ENCODE measurements at places on chromosomes 1 and 21.

- no peak for DNase-seq
These were observed 1290.7 kb upstream of the ADGRL2 start for GRCh38 chr1:80509965-80510522.

- DNase-seq = no peak
These were observed 714 bp downstream of the PYCR2 start for GRCh38 chr1:225923381-225923691.

DNA sequence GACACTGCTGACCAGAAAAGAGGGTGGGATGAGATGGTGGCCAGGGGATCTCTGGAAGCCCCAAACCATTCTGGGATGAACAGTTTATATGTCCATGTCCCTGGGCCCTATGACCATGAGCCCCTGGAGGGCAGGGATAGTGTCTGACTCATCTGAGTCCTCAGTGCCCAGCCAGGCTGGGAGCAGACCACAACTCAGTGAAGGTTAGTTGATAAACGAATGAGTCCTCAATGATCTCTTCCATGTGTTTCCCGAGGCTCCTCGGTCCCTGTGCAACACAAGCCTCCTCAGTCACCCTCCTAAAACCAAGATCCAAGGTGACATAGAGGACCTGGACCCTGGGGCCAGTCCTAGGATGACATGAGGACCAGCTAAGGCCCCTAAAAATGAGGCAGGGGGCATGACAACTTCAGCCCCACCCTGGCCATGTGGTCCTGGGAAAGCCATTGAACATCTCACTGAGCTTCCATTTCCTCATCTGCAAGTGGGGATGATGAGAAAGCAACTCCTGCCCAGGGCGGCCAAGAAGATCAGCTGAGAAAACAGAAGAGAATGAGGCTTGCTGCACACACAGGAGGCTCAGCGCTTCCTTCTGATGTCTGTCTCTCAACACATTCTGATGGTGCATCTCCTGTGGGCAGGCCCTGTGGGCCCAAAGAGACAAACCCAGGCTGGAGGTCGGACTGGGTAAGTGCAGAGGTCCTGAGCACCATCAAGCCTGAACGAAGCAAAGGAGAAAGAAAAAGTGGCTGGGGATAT, 86.3 kb downstream of the GLIS1 start:
- DNase-seq = no peak

DNA sequence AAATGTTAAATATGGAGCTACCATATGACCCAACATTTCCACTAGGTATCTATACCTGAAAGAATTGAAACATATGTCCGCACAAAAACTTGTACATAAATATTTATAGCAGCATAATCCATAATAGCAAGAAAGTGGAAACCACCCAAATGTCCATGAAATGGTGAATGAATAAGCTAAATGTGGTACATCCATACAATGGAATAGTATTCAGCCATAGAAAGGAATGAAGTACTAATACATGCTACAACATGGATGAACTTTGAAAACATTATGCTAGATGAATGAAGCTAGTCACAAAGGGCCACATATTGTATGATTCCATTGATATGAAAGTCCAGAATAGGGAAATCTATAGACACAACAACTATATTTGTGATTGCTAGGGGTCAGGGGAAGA, 20.0 kb upstream of the BLACAT1 start:
- DNase-seq = no peak

GRCh38 chr1:52153010-52153409, 11.1 kb downstream of the ZFYVE9 start:
- DNase-seq = no peak

GRCh38 chr21:42646836-42647235, 6.6 kb upstream of the PDE9A start:
- no peak for DNase-seq

DNA sequence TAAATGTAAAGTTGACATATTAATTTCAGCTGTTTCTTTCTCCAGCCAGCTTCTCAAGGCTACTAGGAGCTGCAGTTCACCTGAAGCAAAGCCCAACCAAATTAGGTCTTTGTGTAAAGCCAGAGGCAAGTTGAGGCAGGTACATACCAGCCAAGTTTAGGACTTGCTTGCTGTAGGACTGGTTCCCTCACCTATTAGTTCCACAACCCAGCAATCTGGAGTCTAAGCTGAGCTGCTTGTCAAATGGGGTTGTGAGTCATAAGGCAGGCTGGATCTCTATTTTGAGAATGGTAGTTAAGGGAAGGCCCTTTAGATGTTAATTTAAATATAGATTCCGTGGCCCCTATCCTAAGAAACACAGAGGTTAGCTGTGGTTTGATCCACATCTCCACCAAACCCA, 7.6 kb upstream of the FLG2 start:
- no peak for DNase-seq

DNA sequence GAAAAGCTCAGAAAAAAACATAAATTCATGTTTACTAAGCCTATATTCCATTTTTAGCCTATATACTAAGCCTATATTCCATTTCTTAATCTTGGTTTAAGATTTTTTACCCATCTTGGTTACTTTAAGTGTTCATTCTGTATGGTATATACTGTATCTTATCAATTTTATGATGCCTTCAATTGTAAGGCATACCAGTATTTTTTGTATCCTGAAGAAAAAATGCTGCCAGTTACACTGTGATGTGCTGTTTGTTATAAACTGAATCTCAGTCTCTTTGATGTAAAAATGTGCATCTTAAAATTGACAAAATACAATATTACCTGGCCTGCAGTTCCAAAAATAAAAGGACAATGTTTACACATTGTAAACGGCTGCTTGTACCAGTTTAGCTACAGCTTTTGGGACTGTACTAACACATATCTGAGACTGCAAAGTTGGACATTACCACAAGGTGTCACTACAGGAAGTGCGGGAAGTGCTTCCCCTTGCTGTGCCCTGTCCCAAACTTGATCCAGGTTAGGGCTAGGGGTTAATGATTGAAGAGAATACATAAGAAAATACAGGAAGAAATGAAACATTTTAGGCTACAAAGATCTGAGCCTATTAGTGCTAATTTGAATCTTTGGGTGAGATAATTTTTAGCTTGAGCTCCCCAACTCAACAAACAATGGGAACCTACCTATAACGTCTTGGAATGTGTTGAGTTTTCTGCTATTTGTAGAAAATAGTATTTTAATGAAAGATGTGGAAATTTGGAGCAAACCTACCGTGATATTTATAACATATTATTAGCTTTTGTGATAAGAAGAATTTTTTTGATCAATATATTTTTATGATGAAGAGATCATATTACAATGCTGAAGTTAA, 108.9 kb downstream of the LBR start:
- no peak for DNase-seq

GRCh38 chr21:17472182-17472581, 40.7 kb upstream of the CXADR start:
- DNase-seq = no peak

GRCh38 chr1:159172614-159173291, 1.3 kb downstream of the CADM3 start:
- no peak for DNase-seq

DNA sequence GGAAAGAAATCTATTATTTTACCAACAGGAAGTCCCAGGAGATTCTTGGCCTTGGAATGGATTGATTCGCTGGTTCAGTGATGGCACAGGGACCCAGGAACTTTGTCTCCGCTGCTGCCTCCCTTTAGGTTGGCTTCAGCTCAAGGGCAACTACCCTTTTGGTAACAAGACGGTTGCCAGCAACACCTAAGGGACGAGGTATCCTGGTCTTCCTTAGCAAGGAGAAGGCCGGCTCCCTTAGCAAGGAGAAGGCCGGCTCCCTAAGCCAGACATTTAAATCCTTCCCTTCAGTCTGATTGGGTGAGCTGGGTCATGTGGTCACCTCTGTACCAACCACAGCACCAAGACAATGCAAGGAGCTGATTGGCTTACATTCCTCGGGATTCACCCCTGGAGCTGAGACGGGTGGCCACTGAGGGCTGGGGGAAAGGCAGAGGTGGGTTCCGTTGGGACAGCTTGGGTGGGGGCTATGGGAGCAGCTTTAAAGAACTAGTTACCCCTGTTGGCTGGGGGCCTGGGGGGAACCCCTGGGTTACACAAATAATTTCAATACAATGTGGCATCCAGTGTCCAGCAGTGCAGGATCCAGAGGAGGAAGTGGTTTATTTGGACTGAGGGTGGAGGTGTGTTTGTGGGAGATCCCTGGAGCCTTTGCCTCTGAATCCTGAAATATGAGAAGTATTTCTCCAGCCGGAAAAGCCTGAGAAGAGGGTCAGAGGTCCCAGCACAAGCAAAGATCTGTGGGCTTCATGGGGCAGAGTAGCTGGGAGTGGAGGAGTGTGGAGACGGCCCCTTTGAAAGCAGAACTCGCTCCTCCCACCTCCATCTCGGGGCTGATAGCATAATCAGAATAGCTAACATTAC, 20.7 kb upstream of the CLIC4 start:
- no peak for DNase-seq

DNA sequence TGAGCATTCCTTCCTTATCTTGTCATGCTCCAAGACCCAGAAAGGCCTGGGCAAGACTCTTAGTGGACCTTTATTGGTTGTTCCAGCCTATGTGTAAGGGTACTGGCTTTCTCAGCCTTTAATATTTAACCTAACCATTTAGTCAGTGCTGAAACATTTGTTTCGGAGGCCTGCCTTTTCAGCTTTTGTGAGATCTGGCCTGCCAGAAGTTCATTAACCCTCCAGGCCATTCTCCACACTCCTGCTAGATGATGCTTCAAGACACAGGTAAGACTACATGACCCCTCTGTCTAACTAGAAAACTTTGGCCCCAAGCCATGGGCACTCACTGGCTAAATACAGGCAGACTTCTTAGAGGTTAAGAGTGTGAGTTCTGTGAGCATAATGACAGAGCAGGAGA, 138.4 kb upstream of the ZP4 start:
- DNase-seq = no peak

- DNase-seq = no peak
These were observed 4.4 kb upstream of the MATN1 start for GRCh38 chr1:30727824-30728223.

Data from activated T-cell treated with anti-CD3 and anti-CD28 coated beads for 48 hours (primary cell).